ENCODE measurements at places on chromosomes 2 and 18. TPM values are rescaled to one million over a fixed set of nuclear protein-coding genes. Genes with fewer than 3 reads are reported as not detected.

Gene ANKRD30B
- not detected for polyA plus RNA-seq

Gene MOCOS
- 0.10 TPM for polyA plus RNA-seq

Gene OBSL1
- polyA plus RNA-seq, result 183 TPM

Gene SLC9A4
- polyA plus RNA-seq, result not detected

Gene LONRF2
- polyA plus RNA-seq, result 1.2 TPM

Gene FZD7
- 27.5 TPM for polyA plus RNA-seq
